ENCODE measurements at places on chromosomes 3 and 15.

DNA sequence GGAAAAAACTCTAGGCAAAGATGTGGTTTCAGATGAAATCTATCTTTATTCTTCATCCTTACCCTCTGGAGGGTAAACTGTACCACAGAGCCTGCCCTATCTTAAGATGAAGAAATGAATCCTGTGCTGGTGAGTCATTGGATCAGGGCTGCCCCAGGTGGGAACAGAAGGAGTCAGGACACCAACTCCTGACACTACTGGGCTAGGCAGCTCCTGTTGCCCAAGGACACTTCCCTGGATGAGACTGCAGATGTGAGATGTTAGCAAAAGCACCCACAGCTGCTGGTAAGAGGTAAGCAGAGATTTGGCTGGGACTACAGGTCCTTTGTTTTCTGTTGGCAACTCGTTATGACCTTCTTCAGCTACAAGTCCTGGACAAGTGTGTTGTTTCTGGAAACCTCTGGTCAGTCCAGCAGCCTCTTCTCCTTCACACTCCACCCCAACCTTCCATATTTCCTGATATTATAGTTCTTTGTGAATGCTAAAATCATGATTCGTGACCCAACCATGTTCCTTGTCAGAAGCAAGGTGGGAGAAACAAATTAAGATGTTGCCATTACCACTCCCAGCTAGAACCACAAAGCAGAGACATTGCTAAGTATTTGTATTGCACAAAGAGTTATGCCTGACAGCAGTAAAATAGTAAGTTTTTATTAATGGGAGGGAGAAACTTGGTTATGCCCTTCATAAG lies 104.2 kb upstream of the TGFBR2 start:
- DNase-seq = no peak

DNA sequence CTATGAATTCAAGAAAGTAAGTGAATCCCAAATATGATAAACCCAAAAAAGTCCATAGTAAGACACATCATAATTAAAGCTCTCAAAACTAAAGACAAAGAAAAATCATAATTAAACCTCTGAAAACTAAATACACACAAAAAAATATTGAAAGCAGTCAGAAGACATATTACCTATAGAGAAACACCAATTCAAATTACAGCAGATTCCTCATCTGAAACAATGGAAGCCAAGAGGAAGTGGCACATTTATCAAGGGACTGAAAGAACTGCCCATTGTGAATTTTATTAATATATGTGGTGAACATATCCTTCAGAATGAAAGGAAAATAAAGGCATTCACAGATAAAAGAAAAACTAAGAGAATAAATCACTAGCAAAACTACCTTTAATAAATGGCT lies 128.2 kb downstream of the SCAPER start:
- DNase-seq = no peak

- no peak for DNase-seq
Measured at GRCh38 chr3:157333551-157333991, 103.1 kb upstream of the PTX3 start.

GRCh38 chr3:55824406-55824805 lies 337.3 kb upstream of the WNT5A start:
- no peak for DNase-seq

GRCh38 chr15:40454904-40455391 lies 14.2 kb downstream of the BAHD1 start:
- no peak for DNase-seq

GRCh38 chr3:187665010-187665409 lies 5.2 kb downstream of the SST start:
- no peak for DNase-seq

DNA sequence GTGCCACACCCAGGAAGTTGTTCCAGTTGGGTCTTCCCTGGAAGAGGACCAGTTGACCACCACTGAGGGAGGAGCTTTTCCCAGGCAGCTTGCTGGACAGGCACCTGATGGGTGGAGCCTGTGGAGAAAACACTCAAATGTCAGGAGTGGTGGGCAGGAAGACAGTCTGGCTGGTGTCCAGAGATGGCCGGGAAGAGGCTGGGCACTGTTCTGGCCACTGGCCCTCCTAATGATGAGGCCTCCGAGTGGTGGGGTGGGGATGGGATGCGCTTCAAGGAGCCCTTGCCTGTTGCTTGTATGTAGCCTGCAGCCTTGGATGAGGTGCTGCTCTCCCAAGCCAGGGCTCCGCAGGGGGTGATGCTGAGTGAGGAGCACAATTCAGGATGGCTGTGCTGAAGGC lies 12.3 kb downstream of the PLEKHO2 start:
- DNase-seq = no peak

DNA sequence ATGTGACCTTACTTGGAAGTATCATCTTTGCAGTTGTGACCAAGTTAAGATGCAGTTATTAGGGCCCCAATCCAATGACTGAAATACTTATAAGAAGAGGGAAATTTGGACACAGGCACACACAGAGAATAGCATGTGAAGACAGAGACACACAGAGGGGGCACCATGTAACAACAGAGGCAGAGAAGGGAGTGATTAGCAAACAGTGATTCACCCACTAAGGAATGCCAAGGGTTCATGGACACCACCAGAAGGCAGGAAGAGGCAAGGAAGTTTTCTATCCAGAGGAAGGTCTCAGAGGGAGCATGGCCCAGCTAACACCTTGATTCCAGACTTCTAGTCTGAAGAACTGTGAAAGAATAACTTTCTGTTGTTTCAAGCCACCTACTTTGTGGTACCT lies 25.0 kb downstream of the SIDT1 start:
- DNase-seq = no peak

DNA sequence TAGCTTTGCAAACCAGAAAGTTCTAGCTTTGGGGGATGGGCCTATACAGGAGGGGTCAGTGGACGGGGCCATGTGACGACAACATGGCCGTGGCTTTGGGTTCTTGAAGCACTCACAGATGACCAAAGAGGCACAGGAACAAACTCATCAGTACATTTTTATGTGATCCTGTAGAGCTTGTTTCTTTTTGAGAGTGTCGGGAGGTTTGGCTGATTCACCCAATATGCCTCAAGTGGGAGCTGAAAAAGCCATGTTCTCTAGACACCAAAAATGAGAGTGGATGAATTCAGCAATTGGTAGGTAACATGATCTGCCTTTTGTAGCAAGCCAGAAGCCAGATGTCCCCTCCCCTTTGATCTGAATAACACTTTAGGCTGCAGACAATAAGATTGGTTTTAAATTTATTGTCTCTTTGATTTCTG lies 30.1 kb downstream of the GREM1 start:
- no peak for DNase-seq

DNA sequence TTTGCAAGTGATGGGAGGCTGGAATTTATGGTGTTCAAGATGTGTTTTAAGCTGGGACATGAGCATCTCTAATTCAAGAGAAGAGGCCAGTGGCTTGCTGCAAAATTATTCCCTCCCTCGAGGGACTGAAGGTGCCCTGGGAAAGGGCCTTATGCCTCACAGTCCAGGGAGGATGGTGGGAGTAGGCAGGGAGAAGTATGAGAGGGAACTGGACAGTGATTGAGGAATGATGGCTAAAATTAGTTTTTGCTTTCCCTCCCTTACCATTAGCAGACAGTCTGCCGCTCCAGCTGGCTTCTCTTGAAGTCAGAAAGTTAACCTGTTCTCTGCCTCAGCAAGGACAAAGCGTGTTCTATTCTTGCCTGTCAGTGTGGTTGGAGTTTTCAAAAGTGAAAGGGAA lies 139.8 kb upstream of the SEMA6D start:
- no peak for DNase-seq

- DNase-seq = no peak
Measured at GRCh38 chr15:90819390-90819789, 49.0 kb upstream of the FURIN start.

DNA sequence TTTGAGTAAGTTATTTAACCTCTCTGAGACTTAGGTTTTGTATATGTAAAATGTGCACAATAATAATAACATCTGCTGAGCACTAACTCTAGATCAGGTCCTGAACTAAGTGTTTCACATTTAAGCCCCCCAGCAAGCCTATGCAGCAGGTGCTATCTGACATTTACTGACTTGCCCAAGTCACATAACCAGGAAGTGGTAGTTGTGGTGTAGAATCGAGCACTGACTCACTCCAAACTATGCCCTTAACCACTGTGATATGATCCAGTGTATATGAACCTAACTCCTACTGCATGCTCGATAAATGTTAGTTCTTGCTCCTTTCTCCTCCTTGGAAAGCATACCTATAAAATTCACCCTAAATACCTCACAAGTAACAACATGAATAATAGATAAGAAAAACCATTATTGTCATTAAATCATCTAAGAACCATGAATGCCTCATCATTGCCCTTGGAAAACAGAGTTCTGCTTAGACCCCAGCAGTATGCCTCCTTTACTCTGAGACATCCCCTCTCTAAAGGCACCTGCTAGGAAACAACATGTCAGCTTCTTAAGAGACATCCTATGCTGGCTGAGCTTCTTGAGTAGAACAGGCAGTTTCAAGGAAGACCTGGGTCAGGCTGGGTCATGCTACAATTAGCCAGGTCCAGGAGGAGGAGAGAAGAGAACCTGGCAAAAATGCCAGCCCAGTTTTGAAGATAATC lies 3.0 kb upstream of the SHC4 start:
- DNase-seq = no peak
